ENCODE measurements at places on chromosomes 3 and 15.

GRCh38 chr3:129305592-129306091 lies 27.0 kb downstream of the HMCES start:
- no peak for DNase-seq

- no peak for DNase-seq
Measured at GRCh38 chr15:91412138-91412928, 312.3 kb downstream of the SV2B start.

DNA sequence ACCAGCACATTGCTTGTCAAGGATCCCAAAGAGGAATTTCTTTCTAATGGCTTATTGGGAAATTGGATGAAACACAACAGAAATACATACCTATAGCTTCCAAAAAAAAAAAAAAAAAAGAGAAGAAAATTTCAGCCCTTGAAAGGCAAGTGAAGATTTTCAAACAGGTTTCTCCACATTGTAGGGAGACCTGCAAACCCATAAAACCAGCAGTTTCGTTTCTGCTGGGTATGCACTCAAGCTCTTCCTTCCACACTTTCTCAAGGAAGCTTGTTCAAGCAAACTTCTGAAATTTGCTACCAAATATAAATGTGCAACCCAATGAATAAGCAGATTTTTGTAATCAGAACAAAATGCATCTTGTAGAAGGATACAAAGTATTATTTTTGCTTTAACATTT lies 15.9 kb upstream of the SH3BP5 start:
- no peak for DNase-seq

- no peak for DNase-seq
Measured at GRCh38 chr3:87197531-87197930, 29.6 kb upstream of the CHMP2B start.

DNA sequence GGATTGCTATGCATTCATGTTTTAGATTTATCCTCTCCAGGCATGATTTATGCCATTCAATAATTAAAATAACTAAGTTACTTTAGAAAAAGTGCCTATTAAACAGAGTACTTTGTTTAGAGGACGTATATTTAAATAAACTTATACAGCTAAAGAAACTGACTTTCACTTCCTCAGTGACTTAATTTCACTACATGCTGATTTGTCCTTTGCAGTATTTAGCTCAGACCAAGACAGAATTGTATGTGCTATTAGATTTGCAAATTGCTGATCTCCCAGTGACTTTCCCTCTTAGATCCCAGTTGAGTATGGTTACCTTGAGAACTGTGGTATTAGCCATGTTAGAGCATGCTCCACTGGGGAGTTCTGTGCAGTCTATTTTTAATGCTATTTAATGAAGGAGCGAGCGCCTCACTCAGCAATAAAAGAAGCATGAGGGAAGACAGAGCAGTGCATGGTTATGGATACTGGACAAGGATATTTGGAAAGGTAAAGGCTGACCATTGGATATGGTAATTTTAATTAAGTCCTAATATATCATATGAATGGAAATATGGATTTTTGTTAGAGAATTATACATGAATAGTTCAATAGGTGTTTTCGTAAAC lies 2.7 kb downstream of the ARPP21 start:
- DNase-seq: no peak

- no peak for DNase-seq
Measured at GRCh38 chr3:4786431-4786830, 192.8 kb upstream of the BHLHE40 start.

DNA sequence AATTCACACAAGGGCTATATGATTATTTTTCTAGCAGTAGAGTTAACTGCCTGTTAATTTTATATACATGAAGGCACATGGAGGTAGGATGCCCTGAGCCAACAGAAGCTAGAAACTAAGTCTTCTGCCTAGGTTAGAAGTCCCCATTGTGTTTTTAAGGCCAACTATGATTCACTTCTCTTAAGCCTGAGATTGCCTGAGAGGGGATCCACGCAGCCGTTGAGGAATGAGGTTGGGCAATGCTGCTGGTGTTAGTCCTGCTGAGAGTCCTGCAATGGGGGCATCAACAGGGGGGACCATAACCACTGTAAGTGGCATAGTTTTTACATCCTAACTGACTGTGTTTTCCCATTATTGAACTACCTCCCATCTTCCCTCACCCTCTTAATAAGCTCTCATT lies 60.1 kb upstream of the PFN2 start:
- no peak for DNase-seq

All from stimulated activated CD8-positive, alpha-beta memory T cell treated with anti-CD3 and anti-CD28 coated beads, Interleukin-15, amount 100 ng/mL, for 1 hour (primary cell).